Kidney glomerular epithelial cell (primary cell): ENCODE measurements at places on chromosomes 11 and 22.
A peak's percentile ranks its signal among the peaks of the same experiment; 100 is the strongest.

DNA sequence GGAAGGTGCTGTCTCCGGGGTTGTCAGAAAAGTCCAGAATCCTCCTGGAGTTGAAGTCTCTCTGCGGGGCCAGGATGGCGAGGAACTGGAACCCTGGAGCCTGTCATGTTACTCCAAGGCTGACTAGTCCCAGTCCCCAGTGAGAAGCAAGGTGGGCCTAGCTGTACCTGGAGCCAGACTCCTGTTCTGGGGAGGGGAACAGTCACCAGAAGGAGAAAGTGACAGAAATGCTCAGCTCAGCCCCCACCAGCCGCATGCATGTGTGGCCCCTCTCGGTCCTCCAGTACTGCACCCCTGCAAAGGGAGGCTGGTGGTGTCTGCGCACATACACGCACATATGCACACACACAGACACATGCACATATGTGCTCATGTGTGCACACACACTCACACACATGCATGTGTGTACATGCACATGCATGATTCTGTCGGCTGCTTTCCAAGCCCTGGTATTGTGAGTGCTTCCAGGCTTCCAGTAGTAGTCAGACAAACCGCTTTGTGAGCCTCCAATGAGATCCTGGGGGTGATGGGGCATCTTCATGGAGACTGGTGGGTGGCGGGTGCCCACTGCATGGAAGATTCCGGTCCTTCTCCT, 54.3 kb downstream of the RTL6 start:
- DNase-seq = no peak

DNA sequence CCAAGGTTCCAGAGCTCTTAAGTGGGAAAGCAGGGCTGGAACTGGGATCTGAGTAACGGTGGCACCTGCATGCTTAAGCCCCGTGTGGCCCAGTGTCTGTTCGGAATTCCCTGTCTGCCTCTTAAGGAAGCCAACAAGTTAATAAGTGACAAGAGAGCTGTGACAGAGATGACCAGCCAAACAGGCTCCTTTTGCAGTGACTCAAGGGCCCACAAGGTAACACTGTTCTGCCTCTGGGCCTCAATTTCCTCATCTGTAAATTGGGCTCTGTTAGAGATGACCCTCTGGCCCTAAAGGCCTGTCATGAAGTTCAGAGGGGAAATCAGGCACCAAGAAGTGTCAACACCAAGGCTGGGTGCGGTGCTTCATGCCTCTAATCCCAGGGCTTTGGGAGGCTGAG, 18.6 kb downstream of the USH1C start:
- DNase-seq = no peak

DNA sequence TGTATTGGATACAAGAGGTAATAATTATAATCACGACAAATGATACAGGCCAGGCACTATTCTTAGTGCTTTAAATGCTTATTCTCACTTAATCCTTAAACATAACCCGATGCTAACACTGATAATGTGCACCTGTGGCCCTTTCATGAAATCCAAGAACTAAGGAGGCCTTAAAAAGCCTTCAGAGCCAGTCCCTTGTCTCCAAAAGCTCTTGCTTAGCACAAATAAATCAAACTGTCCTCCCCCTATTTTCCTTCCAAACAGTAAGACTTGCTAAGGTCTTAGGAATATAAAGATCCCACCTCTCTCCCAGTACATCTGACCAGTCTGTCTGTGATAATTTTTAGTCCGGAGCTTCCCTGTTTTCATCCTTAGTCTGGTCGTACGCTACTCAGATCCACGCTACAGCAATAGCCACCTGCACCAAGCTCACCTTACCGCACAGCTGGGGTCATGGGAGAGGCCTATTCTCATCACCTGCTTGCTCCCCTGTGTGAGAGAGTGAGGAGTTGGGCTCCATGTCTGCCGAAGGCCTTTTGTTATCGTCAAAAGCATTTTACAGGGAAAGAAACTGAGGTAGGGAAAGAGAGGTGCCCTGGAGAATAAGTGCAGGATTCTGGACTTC, 16.9 kb downstream of the FXYD6 start:
- DNase-seq = no peak

GRCh38 chr11:69834251-69834650, 15.0 kb upstream of the FGF3 start:
- DNase-seq = no peak

DNA sequence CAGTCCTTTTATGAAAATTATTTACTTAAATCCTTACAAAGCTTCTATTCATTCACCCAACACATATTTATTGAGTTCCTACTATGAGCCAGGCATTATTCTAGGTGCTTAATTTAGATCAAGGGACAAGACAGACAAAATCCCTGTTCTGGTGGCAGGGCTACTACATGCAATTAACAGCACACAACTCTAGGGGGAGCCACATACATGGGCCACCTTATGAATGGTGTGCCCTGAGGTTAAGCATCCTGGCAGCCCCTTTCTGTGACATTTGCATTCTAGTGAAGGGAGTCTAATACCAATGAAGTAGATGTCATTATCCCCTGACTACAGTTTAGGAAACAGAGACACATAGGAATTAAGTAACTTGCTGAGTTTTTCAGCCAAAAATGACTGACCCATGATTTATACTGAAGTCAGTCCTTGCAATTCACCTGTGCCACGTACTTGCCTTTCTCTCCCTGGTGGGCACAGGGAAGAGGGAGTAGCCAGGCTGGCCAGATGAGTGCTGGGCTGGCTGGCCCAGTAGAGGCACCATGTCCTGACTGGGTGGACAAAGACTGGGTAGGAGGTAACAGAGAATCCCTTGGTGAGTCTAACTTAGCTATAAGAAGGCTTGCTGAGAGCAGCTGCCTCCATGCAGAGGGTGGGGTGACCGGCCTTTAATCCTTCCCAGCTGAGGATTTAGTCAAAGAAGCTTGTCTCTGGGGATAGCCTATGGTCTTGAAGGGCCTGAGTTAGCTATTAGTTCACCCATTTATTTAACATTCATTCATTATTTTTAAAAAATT, 52.0 kb upstream of the ELF5 start:
- no peak for DNase-seq

GRCh38 chr11:24521601-24522000, 24.7 kb downstream of the LUZP2 start:
- DNase-seq = no peak

- DNase-seq = peak; percentile 86
Observed at GRCh38 chr11:79087238-79087960, 353.4 kb downstream of the TENM4 start.
